Mammary epithelial cell (primary cell): ENCODE measurements at places on chromosomes 2 and 18. TPM values are rescaled to one million over a fixed set of nuclear protein-coding genes. Genes with fewer than 3 reads are reported as not detected.
A peak's percentile ranks its signal among the peaks of the same experiment; 100 is the strongest.

ACTR2 gene
- total RNA-seq = 95.0 TPM

C2orf78 gene
- total RNA-seq = not detected

SPHKAP gene
- not detected for total RNA-seq

DSC3 gene
- total RNA-seq = 125 and 160 TPM in 2 replicates

- DNase-seq = peak; percentile 78
Measured at GRCh38 chr18:72846736-72847533, 20.9 kb downstream of the NETO1 start.

GRCh38 chr18:2180586-2180985, 390.7 kb downstream of the METTL4 start:
- no peak for DNase-seq

GRCh38 chr18:31116853-31117595, 14.8 kb upstream of the DSC2 start:
- no peak for DNase-seq

DNA sequence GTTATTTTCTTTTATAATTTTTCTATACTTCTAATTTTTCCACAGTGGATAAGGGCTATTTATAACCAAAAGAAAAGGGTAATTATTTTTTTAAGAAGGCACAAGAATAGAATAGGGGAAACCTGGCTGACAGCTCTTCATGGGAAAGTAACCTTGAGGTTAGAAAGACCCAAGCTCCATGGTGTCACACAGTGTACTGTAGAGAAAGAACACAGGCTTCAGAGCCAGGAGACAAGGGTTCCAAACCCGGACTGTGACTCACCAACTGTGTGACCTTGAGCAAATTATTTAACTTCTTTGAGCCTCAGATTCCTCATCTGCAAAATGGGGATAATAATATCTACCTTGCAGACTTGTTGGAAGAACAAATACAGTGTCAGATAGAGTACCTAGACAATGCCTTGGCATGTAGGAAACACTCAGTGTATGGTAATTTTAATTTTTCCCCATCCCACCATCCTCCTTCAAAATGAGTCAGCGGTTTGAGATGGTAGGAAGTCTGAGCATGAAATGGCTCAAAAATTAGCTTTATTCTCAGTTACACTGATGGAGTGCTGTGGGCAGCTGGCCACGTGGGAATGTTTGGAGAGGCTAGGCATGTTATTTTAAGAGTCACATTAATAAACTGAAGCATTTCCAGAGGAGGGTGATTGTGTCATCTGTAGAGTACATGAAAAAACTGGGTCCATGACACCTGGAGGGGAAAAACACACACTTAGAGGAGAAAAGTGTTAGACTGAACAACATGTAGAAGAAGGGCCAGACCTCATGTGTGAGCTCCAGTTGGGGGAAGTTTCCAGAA, 36.7 kb downstream of the TMEM37 start:
- DNase-seq = no peak

GRCh38 chr18:48621240-48621639, 82.4 kb downstream of the CTIF start:
- peak; percentile 23 for DNase-seq

- DNase-seq = peak; percentile 41
Measured at GRCh38 chr2:238528953-238529781, 102.4 kb downstream of the ASB1 start.

DNA sequence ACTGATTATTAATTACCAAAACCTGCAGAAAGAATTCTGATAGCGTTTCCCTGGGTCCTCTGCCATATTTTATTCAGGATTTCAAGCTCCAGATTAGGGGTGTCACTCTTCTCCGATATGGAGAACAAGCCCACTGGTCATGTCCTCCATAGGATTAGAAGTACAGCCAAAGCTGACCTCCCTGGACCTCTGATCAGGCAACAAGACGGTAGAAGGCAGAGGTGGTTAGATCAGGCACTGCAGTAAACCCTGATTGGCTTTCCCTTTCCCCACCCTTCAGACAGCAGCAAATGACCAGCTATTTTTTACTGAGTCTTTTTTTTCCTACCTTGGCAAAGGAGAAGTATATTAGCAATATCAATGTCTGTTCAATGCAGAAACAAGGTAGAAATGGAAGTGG, 37.7 kb downstream of the SPC25 start:
- DNase-seq = no peak

- peak; percentile 16 for DNase-seq
Measured at GRCh38 chr2:144516411-144516980, 3.4 kb downstream of the ZEB2 start.

- peak; percentile 33 for DNase-seq
Measured at GRCh38 chr2:189580658-189581353, at the start of gene SLC40A1. Gene SLC40A1, minus strand, starts transcription at chr2:189580786. Its CDS starts 326 bp downstream, at chr2:189580460.
